Foreskin keratinocyte (primary cell): ENCODE measurements at places on chromosomes 6 and 20.
A peak's percentile ranks its signal among the peaks of the same experiment; 100 is the strongest.

- DNase-seq, result no peak
Measured at GRCh38 chr6:130524552-130524951, 158.7 kb downstream of the TMEM200A start.

GRCh38 chr6:81682858-81683620, 69.4 kb downstream of the TENT5A start:
- no peak for DNase-seq

- DNase-seq, result no peak
Measured at GRCh38 chr20:47502271-47503239, 868 bp downstream of the NCOA3 start.

DNA sequence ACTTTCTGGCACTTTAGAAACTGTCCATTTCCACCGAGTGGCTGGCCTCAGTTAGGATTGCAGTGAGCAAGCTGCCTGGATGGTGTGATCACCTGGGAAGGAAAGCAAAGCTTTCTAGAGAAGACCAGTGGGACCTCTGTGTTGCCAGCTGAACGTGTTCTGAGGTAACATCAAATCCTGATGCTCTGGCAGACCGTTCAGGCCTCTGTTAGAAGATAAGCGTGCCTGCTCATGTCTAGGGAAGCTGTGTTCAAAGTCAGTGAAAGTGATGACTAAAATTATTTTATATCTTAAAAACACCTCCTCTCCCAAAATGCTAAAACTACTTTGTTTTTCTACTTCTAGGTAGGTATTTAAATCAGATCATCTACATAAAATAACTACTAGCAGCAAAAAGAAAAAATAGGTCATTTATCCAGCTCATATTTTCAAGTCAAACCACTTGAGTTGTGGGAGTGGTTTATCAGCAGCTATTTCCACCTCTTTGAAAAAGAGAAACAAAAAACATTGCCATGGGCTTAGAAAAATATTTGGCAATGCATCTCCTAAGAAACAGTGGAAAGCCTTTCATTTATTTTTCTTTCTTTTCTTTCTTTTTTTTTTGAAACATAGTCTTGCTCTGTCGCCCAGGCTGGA, 54.8 kb downstream of the CEP43 start:
- peak; percentile 54 for DNase-seq

DNA sequence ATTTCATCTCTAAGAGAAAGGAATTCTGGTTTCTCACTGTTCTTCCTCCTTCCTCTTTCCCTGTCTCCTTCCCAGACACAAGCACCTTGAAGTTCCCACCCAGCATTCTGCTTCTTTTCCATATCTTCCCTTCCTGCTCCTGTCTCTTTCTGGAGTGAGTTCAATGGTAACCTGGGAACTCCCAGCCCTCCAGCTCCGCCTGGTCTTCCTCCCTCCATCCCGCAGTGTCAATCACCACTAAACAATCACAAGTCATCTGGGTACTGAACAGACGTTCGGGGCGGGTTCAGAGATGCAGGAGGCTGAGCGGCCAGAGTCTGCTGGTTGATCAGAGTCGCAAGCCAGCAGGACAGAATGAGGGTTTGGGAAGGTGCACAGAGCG, 7.7 kb downstream of the TTBK1 start:
- DNase-seq, result no peak

- no peak for DNase-seq
Measured at GRCh38 chr20:36548704-36549627, 7.6 kb downstream of the MYL9 start.

DNA sequence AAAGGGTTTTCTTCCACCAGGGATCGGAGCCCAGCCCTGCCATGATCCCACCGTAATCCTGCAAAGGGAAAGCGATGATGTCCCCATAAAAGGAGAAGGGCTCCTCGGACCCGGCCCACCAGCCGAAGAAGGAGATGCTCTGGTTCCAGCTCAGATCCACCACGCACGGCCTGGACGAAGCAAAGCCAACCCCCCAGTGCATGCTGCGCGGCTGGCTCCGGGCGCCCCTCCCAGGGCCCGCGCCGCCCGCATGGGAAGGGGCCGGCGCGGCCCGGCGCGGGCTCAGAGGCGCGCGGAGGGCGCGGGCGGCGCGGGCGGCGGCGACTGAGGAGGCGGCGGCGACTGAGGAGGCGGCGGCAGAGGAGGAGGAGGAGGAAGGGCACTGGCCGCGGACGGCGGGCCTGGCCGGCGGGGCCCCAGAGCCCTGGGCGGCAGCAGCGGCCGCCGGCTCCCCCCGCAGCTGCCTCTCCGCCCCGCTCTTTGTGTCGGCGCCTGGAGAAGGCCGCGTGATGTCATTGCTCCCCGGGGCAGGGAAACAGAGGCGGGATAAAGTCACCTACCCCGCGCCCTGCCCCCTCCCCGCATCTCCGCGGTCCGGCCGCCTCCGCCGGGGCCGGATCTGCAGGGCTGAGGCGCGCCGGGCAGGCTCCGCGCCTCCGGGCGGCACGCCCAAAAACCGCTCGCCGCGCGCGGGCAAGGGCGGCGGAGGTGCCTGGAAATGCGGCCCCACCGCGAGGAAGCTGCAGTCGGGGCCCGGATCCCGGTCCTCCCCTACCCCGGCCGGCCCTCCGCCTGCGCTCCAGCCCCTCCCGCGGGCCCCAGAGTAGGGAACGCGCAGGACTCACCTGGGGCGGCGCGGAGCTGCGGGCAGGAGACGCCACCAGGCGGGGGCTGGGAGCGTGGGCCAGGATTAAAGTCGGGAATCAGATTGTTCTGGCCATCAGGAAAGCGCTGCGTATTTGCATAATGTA, at the start of gene FAXC:
TSS of gene FAXC (minus strand) at position 504 of the 971 bp plus-strand sequence. CDS start at position 202, 302 bp downstream.
- DNase-seq, result peak; percentile 52

- DNase-seq, result no peak
Measured at GRCh38 chr6:31121131-31121790, 1.0 kb upstream of the CDSN start.

DNA sequence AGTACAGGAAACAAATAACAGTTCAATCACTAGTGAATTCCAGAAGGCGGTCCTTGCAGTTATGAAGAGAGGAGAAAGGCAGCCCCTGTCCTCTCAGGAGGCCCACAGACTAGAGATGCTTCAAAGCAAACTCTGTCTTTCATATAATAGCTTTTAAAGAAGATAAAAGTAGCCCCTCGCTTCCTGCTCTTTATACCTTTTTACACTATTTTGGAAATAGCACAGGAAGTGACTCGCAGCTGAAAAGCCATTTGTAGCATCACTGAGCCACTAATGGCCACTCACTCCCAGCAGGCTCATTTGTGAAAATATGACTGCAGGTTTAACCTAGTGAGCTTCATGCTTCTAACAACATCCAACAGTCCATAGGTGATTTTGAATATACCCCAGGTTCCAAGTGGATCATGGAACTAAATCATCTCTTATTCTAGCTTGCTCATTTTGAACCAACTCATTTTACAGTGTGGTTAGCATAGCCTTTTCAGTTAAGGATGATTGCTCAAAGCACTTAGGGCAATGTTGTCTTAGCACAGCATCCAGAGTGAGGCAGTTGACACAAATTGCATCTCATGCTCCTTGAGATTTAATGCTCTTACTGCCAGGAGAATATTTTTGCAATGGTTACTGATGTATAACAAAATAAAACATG, 136.0 kb upstream of the NRSN1 start:
- DNase-seq, result no peak

DNA sequence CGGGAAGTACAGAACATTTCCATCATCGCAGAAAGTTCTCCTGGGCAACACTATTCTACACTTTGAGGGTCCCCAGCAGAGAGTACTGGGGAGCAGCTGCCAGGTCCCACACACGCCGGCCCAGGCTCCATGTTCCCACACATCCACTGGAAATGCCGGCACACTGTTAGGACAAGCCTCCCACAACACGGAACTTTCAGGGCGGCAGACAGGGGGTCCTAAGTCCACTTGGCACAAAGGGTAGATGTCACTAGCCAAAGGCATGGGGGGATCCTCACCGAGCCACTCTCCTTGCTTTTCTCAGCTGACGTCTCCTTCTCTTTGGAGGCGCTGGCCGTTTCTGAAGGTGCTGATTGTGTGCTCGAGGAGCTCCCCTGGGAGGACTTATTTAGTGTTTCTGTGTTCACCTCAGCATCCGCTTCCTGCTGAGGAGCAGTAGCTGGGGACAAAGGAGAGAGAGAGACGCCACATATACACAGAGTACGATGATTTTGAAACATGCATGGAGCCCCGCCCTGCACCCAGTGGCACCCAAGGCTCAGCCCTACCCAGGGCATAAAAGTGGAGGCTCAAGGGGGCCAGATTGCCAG, 135.4 kb downstream of the ZMYND8 start:
- no peak for DNase-seq

DNA sequence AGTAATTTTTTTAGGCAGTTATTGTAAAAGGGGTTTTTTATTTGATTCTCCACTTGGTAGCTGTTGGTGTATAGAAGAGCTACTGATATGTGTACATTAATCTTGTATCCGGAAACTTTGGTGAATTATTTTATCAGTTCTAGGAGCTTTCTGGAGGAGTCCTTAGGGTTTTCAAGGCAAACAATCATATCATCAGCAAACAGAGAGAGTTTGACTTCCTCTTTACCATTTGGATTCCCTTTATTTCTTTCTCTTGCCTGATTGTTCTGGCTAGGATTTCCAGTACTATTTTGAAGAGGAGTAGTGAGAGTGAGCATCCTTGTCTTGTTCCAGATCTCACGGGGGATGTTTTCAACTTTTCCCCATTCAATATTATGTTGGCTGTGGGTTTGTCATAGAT, 28.0 kb upstream of the TNFAIP3 start:
- no peak for DNase-seq

- DNase-seq, result no peak
Measured at GRCh38 chr6:51934098-51934497, 153.3 kb downstream of the PKHD1 start.

DNA sequence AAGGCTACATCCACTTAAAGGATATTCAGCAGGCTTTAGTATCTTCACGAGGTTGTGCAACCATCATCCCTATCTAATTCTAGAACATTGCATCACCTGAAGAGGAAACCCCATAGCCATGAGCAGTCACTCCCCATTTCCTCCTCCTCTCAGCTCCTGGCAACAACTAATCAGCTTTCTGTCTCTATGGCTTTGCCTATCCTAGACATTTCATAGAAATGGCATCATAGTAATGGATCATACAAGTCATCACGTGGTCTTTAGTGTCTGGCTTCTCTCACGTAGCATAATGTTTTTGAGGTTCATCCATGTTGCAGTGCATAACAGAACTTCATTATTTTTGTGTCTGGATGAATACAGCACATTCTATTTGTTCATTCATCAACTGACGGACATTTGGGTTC, 20.5 kb downstream of the SNAI1 start:
- DNase-seq, result peak; percentile 81

GRCh38 chr6:4088704-4089103, 9.8 kb upstream of the FAM217A start:
- no peak for DNase-seq

DNA sequence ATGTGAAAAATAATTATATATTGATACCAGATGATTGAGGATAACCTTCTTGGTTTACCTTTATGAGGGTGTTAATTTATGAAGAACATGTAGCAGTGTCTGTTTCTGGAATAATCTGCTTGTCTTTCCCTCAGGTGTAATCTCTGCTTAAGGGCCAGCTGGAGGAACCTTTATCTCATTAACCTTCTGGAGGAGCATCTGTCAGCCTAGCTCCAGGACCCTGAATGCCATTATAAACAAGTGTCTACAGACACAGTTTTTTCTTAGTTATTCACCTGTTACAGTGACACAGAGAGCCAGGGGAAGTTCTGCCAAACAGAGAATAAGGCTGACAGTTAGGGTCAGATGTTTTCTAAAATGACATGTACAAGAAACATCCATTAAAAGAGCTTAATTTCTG, at the start of gene IMPG1:
TSS of gene IMPG1 (minus strand) at position 101 of the 400 bp plus-strand sequence. CDS start 174 bp downstream, outside the sequence.
- DNase-seq, result no peak
